Neural progenitor cell (in vitro differentiated cells): ENCODE measurements at places on chromosomes 13 and 19. TPM values are rescaled to one million over a fixed set of nuclear protein-coding genes. Genes with fewer than 3 reads are reported as not detected.

GRCh38 chr19:20969498-20969897, 46.4 kb downstream of the ZNF85 start:
- H3K4me3 ChIP-seq: no peak overlapping the region
- DNase-seq: no peak
- H3K4me1 ChIP-seq: no peaks in the 10 kb centered on the region
- no peaks in the 10 kb centered on the region for H3K27me3 ChIP-seq
- H3K36me3 ChIP-seq: no peaks in the 10 kb centered on the region

DNA sequence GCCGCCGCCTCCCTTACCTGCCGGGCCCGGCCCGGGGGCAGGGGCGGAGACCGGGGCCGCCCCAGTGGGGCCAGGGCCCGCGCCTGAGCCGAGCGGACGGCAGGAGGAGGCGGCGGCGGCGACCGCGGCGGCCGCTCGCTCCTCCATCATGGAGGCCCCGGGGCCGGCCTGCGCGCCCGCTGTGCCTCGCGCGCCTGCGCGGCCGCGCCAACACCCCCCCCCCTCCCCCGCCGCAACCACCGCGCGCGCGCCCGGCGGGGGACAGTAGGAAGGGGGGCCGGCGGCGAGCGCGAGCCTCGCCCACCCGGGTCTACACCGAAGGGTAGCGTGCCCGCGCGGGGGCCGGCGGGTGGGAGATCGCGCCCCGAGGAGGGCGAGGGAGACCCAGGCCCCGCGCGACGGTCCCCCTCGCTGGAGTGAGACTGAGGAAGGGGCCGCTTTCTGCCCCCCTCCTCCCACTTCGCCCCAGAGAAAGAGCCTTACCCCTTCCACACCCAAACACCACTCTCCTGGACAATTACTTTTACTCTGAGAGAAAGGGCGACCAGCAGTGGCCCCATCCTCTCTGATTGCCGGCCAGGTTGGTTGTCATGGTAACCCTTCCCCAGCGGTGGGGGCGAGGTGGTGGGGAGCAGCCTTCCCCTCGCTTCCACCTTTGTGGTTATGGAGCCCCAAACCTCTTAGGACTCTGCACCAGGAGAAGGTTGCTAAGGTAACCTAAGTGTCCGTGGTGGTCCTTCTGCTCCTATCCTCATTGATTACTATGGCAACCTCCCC, at the start of gene STRN4:
Gene STRN4, minus strand, starts transcription at position 170 of the 777 bp plus-strand sequence. Its CDS starts 20 bp downstream, at position 150.
- peaks cover 10% of the 10 kb centered on the region for H3K4me1 ChIP-seq
- peak within 1 kb of the TSS; percentile 100 for H3K4me3 ChIP-seq
- DNase-seq: peak; percentile 88
- no peak within 1 kb of the TSS for H3K27ac ChIP-seq

DNA sequence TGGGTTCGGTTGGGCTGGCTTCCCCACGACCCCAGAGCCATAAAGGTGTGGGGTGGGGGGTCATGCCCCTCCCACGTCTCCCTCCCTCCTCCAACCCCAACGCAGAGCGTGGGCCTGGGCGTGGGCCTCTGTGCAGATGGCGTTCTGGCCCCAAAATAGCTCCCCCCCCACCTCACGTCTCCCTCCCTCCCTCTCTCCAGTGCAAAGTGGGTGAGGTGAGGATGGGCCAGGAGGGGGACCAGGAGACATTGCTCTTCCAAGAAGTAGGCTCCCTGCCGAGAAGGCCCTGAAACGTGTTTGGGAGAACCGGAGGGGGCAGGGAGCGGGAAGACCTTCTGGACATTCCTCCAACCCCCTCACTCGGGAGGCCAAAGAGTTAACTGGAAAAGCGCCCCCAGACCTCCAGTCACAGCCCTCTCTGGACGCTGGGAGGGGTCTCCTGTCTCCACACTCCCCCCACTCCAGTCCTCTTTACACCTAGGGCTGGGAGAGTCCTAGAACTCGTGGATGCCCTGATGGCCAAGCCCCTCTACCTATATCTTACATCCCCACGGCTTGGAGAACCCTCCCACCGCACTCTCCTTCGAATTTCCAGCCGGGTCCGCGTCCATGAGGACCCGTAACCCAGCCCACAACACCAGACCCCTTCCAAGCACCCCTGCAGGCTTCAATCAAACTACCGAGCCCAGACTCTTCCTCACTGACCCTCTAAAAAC, 855 bp downstream of the UNC13A start:
- peak overlapping the region; percentile 48 for H3K4me3 ChIP-seq
- peaks cover 29% of the 10 kb centered on the region for H3K27me3 ChIP-seq

GRCh38 chr13:41641429-41641828, 184.1 kb downstream of the RGCC start:
- no peak for DNase-seq
- H3K27me3 ChIP-seq: no peaks in the 10 kb centered on the region

GRCh38 chr13:32751340-32751739, 165.1 kb downstream of the PDS5B start:
- H3K4me3 ChIP-seq: no peak overlapping the region
- H3K36me3 ChIP-seq: peaks cover 10% of the 10 kb centered on the region
- DNase-seq: no peak
- no peaks in the 10 kb centered on the region for H3K27me3 ChIP-seq
- no peaks in the 10 kb centered on the region for H3K4me1 ChIP-seq
- H3K27ac ChIP-seq: no peak overlapping the region

DNA sequence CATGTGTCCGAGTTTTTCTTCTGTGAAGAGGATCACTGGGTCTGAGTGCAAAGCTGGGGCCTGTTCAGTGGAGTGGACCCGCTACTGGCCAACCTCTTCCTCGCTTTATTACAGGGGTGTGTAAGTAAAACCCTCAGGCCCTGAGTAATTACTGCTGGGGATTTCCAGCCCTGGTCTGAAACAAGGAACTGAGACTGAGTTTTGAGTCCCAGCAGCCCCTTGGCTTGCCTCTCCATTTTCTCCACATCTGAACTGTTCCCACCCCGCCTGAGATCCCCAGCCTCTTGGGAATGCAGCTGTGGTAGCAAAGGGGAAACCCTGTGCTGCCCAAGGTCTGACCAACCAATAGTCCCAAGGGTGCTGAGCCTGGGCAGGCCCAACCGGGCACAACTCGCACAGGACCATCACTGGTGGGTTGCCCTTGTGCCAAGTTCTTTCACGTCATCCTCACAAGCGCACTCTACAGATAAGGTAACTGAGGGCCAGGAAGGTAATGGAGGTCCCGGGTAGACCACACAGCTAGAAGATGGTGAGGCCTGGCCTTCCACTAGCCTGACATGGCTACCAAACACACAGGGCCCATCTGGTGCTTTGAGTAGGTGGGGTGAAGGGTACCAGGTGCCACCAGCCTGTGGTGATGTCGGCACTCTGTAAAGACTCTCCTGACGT, 13.7 kb upstream of the SLC35E1 start:
- no peaks in the 10 kb centered on the region for H3K27me3 ChIP-seq
- no peak overlapping the region for H3K27ac ChIP-seq
- H3K4me1 ChIP-seq: peaks cover 35% of the 10 kb centered on the region

DNA sequence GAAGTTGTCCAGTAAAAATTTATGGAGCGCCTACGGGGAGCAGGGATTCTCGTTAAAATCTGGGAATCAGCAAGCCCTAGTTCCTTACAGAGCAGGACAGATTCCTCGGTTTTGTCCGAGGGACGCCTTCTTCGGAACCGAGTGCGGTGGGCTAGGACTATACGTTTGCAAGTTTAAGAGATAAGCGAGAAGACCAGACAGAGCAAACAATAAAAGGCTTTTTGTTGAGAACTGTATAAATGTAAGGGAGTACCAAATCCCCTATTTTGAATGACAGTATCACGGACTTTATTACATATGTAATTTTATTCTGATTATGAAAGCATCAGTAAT, 971 bp upstream of the ANKRD10 start:
- H3K4me1 ChIP-seq: peaks cover 19% of the 10 kb centered on the region
- H3K4me3 ChIP-seq: peak overlapping the region; percentile 93
- H3K36me3 ChIP-seq: no peaks in the 10 kb centered on the region
- no peak for DNase-seq
- peak overlapping the region; percentile 73 for H3K27ac ChIP-seq

DNA sequence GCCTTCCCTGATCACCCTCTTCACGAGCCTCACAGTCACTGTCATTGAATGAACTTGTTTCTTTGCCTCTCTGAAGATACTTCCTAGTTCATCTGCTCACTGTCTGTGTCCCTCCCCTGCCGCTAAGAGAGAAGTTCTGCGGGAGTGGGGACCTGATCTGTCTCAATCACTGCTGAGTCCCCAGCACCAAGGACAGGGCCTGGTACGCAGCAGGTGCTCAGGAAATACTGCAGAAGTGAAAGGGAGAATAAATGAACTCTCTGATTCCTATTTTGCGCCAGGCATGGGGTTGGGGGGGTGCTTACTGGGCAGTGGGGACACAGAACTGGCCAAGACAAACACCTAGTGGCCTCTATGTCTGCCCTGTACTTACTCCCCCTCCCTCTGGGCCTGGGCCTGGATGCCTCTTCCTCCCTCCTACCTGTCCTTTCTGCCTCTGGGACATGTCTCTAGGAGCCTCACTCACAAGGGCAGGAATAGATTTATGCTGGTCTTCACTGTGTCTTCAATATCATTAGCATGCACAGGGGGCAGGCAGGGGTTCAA, 17.5 kb downstream of the FCGBP start:
- no peak overlapping the region for H3K4me3 ChIP-seq
- no peaks in the 10 kb centered on the region for H3K27me3 ChIP-seq
- H3K4me1 ChIP-seq: no peaks in the 10 kb centered on the region
- H3K27ac ChIP-seq: no peak overlapping the region

GRCh38 chr13:33025220-33025744, 9.1 kb downstream of the KL start:
- no peak overlapping the region for H3K4me3 ChIP-seq
- DNase-seq: no peak
- peaks cover 24% of the 10 kb centered on the region for H3K27me3 ChIP-seq
- no peak overlapping the region for H3K27ac ChIP-seq
- H3K36me3 ChIP-seq: no peaks in the 10 kb centered on the region
- H3K4me1 ChIP-seq: no peaks in the 10 kb centered on the region

DNA sequence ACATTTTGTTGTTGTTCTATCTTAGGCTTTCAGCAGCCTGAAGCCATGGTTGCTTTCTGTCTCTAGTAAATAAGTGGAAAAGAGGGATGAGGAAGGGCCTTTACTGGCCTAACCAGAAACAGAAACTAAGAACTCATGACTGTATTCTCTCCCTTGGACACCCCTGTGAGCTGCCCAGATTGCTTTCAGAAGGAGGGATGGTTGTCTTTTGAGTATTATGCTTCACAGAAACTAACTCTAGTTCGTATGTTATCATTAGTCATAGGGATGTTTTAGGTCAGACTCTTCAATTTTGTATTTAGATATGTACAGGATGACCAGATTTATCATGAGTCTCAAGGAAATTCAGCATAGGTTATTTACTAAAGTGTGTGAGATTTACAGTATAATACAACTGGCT, 17.5 kb downstream of the BORA start:
- no peak for DNase-seq
- no peak overlapping the region for H3K27ac ChIP-seq
- no peaks in the 10 kb centered on the region for H3K27me3 ChIP-seq
- H3K4me3 ChIP-seq: no peak overlapping the region

GRCh38 chr19:33905473-33905936, 108.8 kb downstream of the KCTD15 start:
- no peak overlapping the region for H3K27ac ChIP-seq
- H3K36me3 ChIP-seq: no peaks in the 10 kb centered on the region
- peak overlapping the region; percentile 62 for H3K4me3 ChIP-seq
- H3K4me1 ChIP-seq: peaks cover 22% of the 10 kb centered on the region
- peak; percentile 50 for DNase-seq
- peaks cover 52% of the 10 kb centered on the region for H3K27me3 ChIP-seq

GRCh38 chr13:107091428-107091827, 523.5 kb upstream of the ARGLU1 start:
- H3K4me3 ChIP-seq: no peak overlapping the region
- no peak overlapping the region for H3K27ac ChIP-seq
- no peaks in the 10 kb centered on the region for H3K4me1 ChIP-seq
- H3K27me3 ChIP-seq: no peaks in the 10 kb centered on the region
- no peaks in the 10 kb centered on the region for H3K36me3 ChIP-seq
- no peak for DNase-seq

- peaks cover 4% of the 10 kb centered on the region for H3K27me3 ChIP-seq
- H3K4me1 ChIP-seq: no peaks in the 10 kb centered on the region
- H3K4me3 ChIP-seq: no peak overlapping the region
- H3K27ac ChIP-seq: no peak overlapping the region
- H3K36me3 ChIP-seq: no peaks in the 10 kb centered on the region
Observed at GRCh38 chr13:79457390-79457789, 23.6 kb upstream of the NDFIP2 start.

- no peaks in the 10 kb centered on the region for H3K36me3 ChIP-seq
- no peaks in the 10 kb centered on the region for H3K27me3 ChIP-seq
- H3K4me1 ChIP-seq: peaks cover 4% of the 10 kb centered on the region
- no peak overlapping the region for H3K4me3 ChIP-seq
- H3K27ac ChIP-seq: no peak overlapping the region
Observed at GRCh38 chr13:80040196-80040980, 300.5 kb downstream of the SPRY2 start.

DNA sequence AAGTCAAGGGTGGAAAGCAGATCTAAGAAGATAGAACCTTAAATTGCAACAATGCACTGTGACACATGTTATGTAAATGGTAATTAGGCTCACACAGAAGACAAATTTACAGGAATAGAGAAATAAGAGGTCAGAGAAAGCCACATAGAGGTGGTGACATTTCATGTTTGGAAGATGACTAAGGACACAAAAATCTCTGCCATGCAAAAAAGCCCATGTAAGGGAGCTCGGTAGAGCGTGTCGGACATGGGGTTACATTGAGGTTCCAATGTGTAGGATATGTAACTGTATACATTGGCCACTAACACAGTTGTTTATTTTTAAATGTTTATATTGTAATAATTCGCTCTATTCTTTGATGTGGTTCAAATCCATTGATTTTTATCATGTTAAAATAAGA, 33.7 kb downstream of the SUGT1 start:
- no peaks in the 10 kb centered on the region for H3K4me1 ChIP-seq
- H3K27me3 ChIP-seq: no peaks in the 10 kb centered on the region
- no peak overlapping the region for H3K27ac ChIP-seq
- H3K36me3 ChIP-seq: peaks cover 2% of the 10 kb centered on the region

- H3K36me3 ChIP-seq: no peaks in the 10 kb centered on the region
- peaks cover 97% of the 10 kb centered on the region for H3K27me3 ChIP-seq
- DNase-seq: peak; percentile 58
- peak overlapping the region; percentile 48 for H3K4me3 ChIP-seq
- no peak overlapping the region for H3K27ac ChIP-seq
- H3K4me1 ChIP-seq: peaks cover 18% of the 10 kb centered on the region
Observed at GRCh38 chr13:78608688-78609463, 5.5 kb upstream of the POU4F1 start.

- H3K27me3 ChIP-seq: peaks cover 8% of the 10 kb centered on the region
- H3K4me1 ChIP-seq: peaks cover 6% of the 10 kb centered on the region
- DNase-seq: no peak
- no peaks in the 10 kb centered on the region for H3K36me3 ChIP-seq
- no peak overlapping the region for H3K27ac ChIP-seq
- no peak overlapping the region for H3K4me3 ChIP-seq
Observed at GRCh38 chr19:30682146-30682998, 310.2 kb downstream of the ZNF536 start.

GRCh38 chr13:33931397-33932311, 113.7 kb downstream of the RFC3 start:
- peaks cover 3% of the 10 kb centered on the region for H3K4me1 ChIP-seq
- H3K4me3 ChIP-seq: no peak overlapping the region
- H3K27me3 ChIP-seq: no peaks in the 10 kb centered on the region
- H3K27ac ChIP-seq: no peak overlapping the region
- peak; percentile 73 for DNase-seq

CCDC106 gene
- 7.6 and 24.9 TPM in 2 replicates for total RNA-seq

CACNG6 gene
- 1.0 TPM in 1 of 2 replicates, not detected in the other for total RNA-seq

INSR gene
- total RNA-seq: 20.8 and 23.0 TPM in 2 replicates

C19orf67 gene
- total RNA-seq: not detected in 2 replicates

TJP3 gene
- 14.7 and 32.5 TPM in 2 replicates for total RNA-seq

ZNF548 gene
- 17.7 and 18.7 TPM in 2 replicates for total RNA-seq

BST2 gene
- total RNA-seq: 44.8 and 65.5 TPM in 2 replicates

ZNF8 gene
- total RNA-seq: 18.6 and 24.0 TPM in 2 replicates

A1BG gene
- total RNA-seq: 7.5 and 37.1 TPM in 2 replicates

MBD3L3 gene
- total RNA-seq: not detected in 2 replicates

ZNF234 gene
- 10.9 and 14.1 TPM in 2 replicates for total RNA-seq

CEACAM20 gene
- not detected in 2 replicates for total RNA-seq

LENG9 gene
- total RNA-seq: 0.79 and 4.0 TPM in 2 replicates
